Dorsolateral prefrontal cortex (tissue), 122 donors: ENCODE measurements at places on chromosomes 2 and 18.

GRCh38 chr2:152046940-152047339, 51.9 kb downstream of the CACNB4 start:
- DNase-seq = no peak

GRCh38 chr2:35741556-35741955, 614.0 kb upstream of the CRIM1 start:
- DNase-seq = no peak

GRCh38 chr18:11849279-11849678, 1.9 kb upstream of the CHMP1B start:
- DNase-seq = no peak

GRCh38 chr2:83042053-83042452, 1417.0 kb downstream of the SUCLG1 start:
- DNase-seq = no peak

DNA sequence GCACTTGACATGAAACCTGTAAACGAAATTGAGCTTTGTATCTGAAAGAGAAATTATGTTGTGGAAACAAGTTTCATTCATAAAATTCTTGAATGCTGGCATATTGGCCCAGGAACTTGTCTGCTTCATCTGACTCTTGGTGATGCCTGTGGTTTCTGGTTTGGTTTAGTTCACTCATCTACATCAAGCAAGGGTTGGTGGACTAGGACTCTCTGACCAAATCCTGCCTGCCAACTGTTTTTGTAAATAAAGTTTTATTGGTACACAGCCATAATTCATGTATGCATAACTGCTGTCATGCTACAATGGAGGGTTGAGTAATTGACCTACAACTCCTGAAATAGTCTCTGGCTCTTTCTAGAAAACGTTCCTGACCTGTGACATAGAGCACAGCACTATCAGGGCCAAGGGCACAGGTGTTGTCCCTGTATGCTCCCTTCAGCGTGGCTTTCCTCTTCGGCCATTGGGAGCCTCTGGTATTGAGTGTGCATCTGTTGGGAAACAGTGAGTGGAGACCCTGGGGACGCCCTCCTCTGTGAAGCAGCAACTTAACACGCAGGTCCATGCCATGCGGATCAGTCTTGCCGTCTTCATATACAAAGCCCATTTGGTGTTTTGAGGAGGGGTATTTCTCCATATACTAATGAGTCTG, 226.3 kb downstream of the SH3RF3 start:
- no peak for DNase-seq

GRCh38 chr2:15337996-15338666, 223.0 kb downstream of the NBAS start:
- DNase-seq = no peak

GRCh38 chr2:50263728-50264127, 768.2 kb downstream of the NRXN1 start:
- DNase-seq = no peak
